ENCODE measurements at places on chromosomes 6 and 20.

GRCh38 chr6:132130626-132131298, 179.6 kb upstream of the CCN2 start:
- peak; percentile 74 for DNase-seq

DNA sequence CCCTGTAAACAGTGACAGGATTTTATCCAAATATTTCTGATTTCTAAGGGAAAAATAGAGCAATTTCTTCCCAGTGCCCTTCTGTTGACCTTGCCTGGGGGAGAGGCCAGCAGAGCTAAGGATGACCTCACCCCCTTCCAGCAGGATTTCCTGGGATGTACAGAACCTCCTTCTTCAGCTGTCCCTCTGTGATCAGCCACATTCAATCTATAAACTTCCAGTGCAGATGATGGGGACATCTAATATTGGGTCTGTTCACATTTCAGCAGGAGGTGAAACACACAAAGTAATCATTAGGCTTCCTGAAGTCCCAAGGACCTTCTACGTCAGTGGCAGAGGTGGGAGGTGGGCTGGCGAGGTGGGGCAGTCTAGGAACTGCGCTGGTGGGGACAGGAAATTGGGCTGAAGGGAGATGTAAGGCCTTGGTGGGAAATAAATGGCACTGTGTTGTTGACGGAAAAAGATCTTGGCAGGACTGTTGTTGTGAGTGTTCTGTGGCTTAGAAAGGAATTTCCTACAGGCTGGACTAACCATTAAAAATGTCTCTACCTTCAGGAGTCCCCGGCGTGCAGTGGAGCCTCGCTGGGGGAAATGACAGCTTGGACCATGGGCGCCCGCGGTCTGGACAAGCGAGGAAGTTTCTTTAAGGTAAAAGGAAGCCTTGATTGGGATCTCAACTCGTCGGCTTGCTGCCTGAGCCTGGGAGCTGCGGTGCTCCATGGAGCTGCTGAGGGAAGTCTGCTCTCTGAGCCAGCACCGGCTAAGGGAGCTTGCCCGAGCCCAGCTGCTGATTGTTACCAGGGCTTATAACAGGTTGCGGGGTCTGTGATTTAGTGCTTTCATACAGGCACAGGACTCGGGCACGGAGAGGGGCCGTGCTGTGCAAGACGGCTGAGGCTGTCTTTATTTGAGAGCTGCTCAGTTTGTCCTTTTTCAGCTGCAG, 127.9 kb upstream of the NAA20 start:
- DNase-seq, result peak; percentile 62

- no peak for DNase-seq
Observed at GRCh38 chr20:21432911-21433310, 35.6 kb upstream of the NKX2-4 start.

DNA sequence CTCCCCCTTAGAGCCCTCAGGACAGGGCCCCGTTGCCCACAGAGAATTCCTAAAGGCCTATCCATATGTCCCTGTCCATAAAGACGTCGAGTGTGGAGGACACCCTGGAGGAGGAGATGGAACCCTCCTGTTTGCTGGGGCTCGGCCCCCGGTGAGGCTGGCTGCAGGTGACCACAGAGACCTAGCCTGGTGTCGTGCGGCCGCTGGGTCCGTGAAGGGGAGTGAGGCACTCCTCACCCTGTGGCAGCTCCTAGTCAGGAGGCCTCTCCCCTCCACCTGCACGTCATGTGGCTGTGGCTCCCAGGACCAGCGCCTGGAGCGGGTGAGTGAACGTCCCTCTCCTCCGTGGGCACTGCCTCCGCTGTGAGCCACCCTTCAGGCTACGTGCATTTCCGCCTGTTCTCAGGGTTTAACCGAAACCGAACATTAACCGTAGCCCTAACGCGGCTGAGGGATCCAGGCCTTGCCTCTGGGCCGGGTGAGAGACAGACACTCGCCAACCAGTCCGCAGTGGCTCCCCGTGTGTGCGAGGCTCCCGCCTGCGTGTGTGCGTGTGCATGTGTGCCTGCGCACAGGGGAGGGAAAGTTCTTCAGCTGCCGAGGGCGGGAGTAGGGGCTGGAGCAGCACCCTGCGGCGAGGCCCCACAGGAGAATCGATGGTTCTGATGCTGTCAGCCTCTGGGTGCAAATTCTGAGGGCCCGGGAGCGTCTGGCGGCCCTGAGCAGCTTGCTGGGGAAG, 5.9 kb upstream of the TCEA2 start:
- DNase-seq, result no peak

GRCh38 chr6:31493875-31494694, 3.9 kb upstream of the MICB start:
- peak; percentile 63 for DNase-seq

GRCh38 chr20:49172413-49172812, 15.7 kb downstream of the STAU1 start:
- no peak for DNase-seq

- no peak for DNase-seq
Observed at GRCh38 chr20:64256282-64256935, 861 bp downstream of the PCMTD2 start.

GRCh38 chr6:6818078-6818639, 229.6 kb downstream of the LY86 start:
- DNase-seq, result no peak

GRCh38 chr20:20979934-20980333, 126.2 kb downstream of the LINC00237 start:
- DNase-seq, result no peak

DNA sequence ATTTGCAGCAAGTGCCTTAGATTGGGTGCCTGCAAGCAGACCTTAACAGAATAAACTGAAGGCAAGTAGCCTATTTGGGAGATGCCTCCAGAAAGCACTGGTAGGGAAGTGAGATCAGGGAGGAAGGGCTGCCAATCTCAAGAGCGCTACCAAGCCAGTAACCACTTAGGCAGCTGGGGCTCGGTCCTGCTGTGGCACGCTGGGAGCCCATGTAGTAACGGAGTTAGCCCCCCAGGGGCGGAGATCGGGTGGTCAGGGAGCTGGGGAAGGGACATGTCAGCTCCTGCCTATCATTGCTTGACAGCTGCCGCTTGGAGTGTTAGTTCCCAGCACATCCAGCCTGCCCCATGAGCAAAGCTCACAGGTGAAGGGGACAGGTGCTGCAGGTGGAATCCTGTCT, 127.0 kb downstream of the CEBPB start:
- no peak for DNase-seq

DNA sequence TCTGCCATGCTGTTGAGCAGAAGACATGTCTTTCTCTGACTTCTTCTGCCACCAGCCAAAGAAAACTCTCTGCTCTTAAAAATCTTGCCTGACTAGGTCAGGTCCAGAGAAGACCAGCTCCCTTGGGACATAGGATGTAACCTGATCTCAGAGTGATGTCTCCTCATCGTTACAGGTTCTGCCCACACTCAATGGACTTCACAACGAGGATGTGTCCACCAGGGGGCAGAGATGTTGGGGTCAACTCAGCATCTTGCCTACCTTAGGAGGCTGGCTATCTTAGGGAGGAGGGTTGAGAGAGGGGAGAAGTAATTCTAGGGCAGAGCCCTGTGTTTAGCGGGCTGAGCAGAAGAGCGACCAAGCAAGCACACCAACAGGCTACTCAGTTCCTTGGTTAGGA, 207.6 kb upstream of the CDH4 start:
- no peak for DNase-seq

- no peak for DNase-seq
Observed at GRCh38 chr6:88810701-88811100, 152.7 kb downstream of the RNGTT start.

- DNase-seq, result no peak
Observed at GRCh38 chr6:13368079-13368730, 39.9 kb upstream of the TBC1D7 start.

GRCh38 chr6:112251171-112251875, 3.0 kb downstream of the LAMA4 start:
- peak; percentile 42 for DNase-seq

GRCh38 chr6:50995036-50995435, 176.4 kb downstream of the TFAP2B start:
- no peak for DNase-seq

GRCh38 chr20:37276494-37277252, 12.8 kb upstream of the MANBAL start:
- peak; percentile 75 for DNase-seq

DNA sequence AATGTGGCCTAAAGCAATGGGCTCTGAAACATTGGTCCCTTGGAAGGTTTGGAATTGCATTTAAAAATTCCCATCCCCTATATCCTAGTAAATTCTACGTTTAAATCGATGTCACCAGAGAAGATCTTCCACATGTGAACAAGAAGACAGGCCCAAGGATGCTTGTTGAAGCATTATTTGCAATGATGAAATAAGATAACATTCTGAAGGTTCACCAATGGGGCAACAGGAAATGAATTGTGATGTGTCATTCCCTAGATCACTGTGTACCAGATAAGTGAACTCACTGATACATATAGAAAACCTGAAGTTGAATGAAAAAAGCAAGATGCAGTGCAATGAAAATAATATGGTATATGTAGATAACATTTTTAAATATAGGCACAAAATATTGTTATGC, 464.3 kb upstream of the BTBD3 start:
- peak; percentile 71 for DNase-seq

- DNase-seq, result no peak
Observed at GRCh38 chr6:19142275-19142674, 694.9 kb upstream of the ID4 start.

- DNase-seq, result no peak
Observed at GRCh38 chr20:56420028-56420427, 8.0 kb downstream of the CASS4 start.

- DNase-seq, result peak; percentile 47
Observed at GRCh38 chr6:117397536-117398227, 28.1 kb downstream of the ROS1 start.

GRCh38 chr6:3603340-3604130, 146.7 kb upstream of the SLC22A23 start:
- no peak for DNase-seq

DNA sequence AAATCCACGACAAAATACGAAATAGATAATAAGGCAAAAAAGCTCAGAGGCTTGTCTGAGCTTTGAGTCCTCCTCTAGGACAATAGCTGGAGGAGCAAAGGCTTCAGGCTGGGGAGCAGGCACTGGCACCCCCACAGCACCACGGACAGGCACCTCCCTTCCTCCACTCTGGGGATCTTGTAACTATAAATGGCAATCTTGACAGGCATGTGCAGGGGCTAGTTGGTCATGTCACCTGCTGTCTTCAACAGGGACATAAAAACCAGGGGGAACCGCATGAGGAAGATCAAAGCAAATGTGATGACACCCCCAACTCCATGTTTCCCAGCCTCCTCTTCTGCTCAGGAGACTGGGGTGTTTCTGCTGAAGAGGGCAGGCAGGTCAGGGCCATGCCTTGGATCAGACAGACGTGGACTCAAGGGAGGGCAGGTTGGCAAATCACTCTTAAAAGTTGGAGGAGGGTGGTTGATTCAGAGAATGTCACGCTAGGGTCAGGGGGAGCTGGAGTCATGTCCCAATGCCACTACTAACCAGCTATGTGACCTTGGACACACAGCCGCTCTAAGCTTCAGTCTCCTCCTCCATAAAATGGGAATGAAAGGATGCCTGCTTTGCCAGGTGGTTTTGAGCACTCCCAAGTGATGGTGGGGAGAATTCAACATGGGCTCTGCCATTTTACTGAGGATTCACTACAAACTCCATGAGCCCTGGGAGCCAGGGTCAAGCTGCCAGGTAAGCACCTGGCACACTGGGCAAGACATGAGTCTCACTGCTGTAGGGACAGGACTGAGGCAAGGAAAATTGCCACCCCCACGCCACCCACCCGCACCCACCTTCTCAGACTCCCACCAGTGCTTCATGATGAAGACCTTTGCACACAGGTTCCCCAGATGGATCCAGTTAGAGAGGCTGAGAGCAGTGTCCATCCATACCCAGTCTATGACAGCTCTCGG, 48.0 kb downstream of the NPEPL1 start:
- no peak for DNase-seq

DNA sequence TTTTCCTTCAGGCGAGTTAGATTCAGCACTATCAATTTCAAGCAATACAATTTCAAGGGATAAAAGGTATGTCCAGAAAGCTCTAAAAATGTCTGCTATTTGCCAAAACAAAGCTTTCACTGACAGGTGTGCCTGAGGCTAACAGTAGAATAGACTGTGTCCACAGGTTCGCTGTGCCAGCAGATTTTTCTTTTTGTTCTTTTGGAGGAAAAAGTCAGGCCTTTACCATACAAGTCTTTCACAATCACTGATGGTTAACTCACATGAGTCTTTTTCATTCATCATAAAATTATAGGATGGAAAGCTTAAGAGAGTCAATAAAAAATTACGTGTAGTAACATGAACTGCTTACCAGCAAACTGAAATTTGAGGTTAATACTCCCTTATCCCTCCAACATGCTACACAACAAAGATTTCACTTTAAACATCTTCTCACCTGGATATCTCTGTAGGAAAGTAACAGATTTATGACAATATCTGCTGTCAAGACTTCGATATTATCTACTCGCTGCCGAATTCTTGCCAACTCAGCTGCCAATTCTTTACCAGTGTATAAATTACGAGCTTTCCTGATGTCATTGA, 95.4 kb downstream of the MAP3K5 start:
- no peak for DNase-seq

- peak; percentile 92 for DNase-seq
Observed at GRCh38 chr6:64520050-64520449, 884.4 kb downstream of the PHF3 start.

DNA sequence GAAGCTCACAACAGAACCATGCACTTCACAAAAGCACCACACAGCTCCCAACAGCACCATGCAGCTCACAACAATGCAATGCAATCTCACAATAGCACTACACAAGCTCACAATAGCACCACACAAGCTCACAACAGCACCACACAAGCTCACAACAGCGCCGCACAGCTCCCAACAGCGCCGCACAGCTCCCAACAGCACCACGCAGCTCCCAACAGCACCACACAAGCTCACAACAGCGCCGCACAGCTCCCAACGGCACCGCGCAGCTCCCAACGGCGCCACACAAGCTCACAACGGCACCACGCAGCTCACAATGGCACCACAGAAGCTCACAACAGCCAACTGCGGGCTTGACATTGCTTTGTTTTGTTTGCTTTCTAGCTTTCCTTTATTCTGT, 198.1 kb downstream of the DLL1 start:
- DNase-seq, result no peak

DNA sequence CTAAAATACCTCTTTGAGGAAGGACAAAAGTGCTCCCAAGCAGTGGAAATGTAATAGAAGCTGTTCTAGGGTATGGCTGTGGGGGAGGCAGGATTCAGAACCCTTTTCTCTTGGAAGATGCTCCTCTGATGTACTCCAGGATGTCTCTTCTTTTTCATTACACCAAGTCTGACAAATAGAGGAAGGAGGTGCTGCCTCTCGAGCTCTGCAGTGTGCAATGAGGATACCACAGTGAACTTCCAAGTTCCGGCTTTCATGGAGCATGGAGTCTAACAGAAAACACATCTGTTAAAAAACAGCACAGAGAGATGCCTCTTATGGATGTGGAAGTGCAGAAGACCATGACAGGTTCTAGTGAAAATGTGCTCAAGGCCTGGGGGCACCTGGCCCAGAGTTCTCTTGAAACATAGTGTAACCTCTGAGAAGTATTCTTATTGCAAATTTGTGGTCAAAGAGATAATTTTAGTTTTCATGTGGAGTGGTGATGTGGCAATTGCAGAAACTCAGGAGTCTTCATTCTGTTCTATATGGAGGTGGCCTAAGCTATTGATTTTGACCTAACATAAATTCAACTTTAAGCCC, 362.0 kb upstream of the CITED2 start:
- no peak for DNase-seq

- DNase-seq, result no peak
Observed at GRCh38 chr6:28353981-28354676, 4.4 kb downstream of the ZKSCAN3 start.

GRCh38 chr20:60465993-60466686, 507.9 kb downstream of the CDH26 start:
- no peak for DNase-seq

- no peak for DNase-seq
Observed at GRCh38 chr20:32285621-32286371, 8.3 kb downstream of the KIF3B start.
